ENCODE measurements at places on chromosomes 7 and 10.

GRCh38 chr7:153657182-153657800 lies 394.9 kb upstream of the DPP6 start:
- DNase-seq, result no peak

DNA sequence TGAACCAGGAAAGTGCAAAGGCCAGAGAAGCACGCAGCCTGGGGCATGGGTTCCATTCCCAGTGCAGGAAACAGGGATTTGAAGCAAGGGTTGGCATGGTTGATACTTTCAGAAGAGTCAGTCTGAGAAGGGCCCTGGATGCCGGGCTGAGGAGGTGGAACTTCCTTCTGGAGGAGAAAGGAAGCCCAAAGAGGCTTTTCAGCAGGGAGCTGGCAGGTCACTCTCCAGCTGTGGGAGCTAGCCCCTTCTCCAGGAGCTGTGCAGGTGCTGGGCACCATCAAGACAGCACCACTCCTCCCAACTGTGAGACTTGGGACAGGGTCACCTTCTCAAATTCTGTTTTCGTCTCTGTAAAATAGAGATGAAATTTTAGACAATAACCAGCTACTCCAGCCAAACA lies 169.8 kb downstream of the ZNF248 start:
- no peak for DNase-seq

- DNase-seq, result no peak
Measured at GRCh38 chr10:70568781-70569495, 33.6 kb downstream of the PRF1 start.

- no peak for DNase-seq
Measured at GRCh38 chr7:36086571-36086970, 66.5 kb upstream of the EEPD1 start.

DNA sequence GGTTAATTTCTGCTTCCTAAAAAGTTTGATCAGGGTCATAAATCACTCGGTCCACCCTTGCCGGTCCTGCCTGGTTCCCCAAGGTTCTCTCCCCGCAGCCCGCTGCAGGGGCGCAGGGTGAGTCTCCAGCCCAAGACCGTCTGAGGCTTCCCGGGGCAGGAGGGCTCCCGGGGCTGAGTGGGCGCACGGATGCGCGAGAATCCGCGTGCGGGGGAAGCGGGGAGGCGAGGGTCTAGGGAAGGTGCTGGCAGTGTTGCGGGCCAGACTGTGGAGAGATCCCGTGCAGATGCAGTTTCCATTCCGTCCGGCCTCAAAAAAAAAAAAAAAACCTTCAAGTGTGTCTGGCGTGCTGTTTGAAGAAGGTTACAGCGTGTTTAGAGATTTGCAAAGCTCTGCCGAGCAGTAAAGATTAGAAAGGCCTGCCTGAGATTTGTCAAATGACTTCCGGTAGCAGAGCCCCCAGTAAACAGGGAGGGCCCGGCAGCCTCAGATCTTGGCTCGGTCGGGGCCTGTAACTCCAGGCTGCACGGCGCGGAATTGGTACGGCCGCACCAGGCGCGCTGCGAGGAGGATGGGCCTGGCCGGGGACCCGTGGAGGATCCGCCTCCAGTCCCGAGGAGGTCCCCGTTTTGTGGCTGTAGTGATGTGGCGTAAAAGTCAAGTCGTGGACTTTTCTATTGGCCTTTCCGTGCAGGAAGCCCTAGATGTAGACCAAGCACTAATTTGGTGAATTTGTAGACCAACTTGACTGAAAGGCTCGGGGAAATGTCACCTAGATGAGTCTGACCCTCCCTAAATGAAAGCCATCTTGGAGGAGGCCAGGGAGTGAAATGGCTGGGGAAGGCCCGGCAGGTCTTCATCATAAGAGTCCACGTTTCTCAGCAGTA lies 293.2 kb upstream of the NFE2L3 start:
- no peak for DNase-seq

DNA sequence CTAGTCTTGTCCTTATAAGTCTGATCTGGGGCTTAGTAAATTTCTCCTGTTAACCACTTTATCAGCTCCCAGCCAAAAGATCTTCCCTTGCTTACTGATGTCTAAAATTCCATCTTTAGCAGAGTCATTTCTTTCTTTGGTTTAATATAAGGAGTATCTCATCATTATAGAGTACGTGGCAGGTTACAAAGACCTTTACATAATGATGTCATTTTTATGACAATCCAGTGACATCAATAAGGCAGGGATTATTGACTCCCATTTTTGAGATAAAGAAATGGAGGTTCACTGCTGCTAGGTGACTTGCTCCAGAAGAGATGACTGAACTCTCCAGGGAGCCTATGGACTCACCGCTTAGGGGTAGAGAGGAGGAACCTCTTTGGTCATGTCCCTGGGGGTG lies 8.1 kb upstream of the IFRD1 start:
- no peak for DNase-seq

GRCh38 chr10:107436568-107436967 lies 272.1 kb upstream of the SORCS1 start:
- DNase-seq, result no peak

DNA sequence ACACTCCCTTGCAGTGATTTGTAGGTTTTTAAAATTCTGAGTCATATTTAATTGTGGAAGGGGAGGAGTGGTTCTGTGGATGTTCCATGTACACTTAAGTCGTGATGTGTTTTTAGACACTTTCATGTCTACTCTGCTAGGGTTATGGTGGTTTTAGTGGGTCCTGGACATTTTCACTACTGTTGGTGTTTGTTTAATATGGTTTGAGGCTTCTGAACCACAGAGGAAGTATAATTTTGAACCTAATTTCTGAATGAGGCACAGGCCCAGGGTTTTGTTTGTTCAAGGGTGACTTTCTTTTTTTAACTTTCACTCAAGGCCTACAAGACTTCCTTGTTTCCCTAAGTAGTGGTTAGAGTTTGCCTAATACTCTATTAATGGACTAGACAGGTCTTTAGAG lies 13.3 kb downstream of the SLC26A5 start:
- DNase-seq, result no peak
